Forelimb muscle (tissue), 1 donor: ENCODE measurements at places on chromosomes 7 and 10. TPM values are rescaled to one million over a fixed set of nuclear protein-coding genes. Genes with fewer than 3 reads are reported as not detected.

GRCh38 chr10:13740461-13740860, 153.7 kb downstream of the PRPF18 start:
- DNase-seq, result no peak

The C10orf143 gene
- 2.7 TPM for polyA plus RNA-seq

DNA sequence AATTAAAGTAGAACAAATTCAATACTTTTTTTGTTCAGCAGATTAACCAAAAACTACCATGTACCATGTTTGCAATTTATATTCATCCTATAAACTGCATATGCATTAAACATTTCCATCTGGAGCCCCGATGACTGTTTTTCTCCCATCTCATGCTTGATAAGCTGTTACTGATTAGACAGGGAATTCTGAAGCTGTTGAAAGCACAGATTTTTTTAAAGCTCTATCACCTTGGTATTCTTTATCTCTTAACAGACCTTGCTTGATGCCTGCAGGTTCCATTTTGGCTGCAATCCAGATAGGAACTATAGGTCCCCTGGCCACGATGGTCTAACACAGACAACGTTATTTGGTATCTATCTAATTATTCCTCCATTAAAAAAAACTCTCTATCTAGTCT, 961.7 kb downstream of the CNTNAP2 start:
- no peak for DNase-seq

DNA sequence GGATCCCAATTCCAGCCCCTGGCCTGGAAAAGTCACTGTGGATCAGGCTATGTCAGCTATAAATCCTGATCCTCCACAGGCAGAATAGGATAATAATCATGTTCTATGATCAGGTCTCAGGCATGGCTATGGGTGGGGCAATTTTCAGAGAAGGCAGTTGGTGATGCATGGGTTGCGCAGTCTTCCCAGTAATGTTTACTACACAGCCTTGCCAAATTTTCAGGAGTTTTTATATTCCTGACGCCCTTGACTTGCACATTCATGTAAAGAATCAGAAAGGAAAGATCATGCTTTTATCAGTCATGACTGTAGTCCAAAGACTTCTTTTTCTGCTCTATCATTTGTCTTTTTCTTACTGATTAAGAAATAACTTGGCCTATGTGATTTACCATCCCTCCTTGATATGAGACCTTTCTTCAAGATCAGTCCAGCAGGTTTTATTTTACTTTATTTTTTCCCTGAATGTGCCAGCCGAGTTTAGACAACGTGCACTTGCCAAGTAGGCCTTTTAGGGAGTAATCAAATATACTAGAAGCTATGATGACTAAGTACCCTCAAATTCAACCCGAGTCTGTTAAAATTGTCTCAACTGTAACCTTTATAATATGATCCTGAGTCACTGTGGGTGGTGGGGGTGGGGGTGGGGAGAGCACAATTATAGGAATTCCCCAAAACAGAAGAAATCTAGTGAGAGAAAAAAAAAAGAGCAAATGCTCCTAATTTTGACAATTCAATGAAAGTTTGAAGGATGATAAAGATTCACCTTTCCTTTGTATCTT, 31.9 kb downstream of the ARL4A start:
- DNase-seq, result no peak
